ENCODE measurements at places on chromosomes 6 and 20.

GRCh38 chr6:107813555-107814194, 10.4 kb downstream of the SCML4 start:
- DNase-seq: no peak

GRCh38 chr6:7245668-7246393, 67.2 kb downstream of the SSR1 start:
- DNase-seq: no peak

GRCh38 chr6:124640432-124640831, 321.8 kb upstream of the RNF217 start:
- DNase-seq: no peak

DNA sequence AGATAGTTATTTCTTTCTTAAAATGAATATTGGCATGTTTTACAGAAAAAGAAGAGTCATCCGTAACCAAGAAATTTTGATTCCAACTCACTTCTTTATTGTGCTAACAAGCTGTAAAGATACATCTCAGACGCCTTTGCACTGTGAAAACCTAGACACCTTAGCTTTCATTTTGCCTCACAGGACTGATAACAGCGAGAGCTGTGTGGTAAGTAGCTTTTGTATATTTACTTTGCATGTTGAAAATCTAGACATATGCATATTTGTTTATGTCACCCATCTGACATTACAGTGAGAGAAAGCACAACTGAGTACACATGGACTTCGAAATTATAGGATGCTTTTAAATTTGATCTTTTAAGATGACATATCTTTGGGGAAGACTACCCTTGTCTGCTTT, 64.7 kb downstream of the CCN2 start:
- no peak for DNase-seq

DNA sequence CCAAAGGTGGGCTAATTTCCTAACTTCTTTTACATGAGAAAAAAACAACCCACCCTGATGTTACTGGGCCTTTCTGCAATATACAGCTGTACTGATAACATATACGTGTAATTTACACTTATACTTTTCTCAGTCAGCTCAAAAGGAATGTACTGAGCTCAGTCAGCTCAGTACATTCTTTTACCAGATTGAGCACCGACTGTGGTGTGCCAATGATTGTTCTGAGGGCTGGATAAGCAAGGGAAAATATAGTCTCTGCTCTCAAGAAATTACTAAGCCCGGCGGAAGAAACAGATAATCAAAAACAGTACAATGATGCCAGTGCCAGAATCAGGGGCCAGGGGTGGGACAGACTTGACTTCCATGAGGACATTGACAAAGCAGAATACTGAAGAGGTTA, 10.0 kb upstream of the BLOC1S5 start:
- no peak for DNase-seq

DNA sequence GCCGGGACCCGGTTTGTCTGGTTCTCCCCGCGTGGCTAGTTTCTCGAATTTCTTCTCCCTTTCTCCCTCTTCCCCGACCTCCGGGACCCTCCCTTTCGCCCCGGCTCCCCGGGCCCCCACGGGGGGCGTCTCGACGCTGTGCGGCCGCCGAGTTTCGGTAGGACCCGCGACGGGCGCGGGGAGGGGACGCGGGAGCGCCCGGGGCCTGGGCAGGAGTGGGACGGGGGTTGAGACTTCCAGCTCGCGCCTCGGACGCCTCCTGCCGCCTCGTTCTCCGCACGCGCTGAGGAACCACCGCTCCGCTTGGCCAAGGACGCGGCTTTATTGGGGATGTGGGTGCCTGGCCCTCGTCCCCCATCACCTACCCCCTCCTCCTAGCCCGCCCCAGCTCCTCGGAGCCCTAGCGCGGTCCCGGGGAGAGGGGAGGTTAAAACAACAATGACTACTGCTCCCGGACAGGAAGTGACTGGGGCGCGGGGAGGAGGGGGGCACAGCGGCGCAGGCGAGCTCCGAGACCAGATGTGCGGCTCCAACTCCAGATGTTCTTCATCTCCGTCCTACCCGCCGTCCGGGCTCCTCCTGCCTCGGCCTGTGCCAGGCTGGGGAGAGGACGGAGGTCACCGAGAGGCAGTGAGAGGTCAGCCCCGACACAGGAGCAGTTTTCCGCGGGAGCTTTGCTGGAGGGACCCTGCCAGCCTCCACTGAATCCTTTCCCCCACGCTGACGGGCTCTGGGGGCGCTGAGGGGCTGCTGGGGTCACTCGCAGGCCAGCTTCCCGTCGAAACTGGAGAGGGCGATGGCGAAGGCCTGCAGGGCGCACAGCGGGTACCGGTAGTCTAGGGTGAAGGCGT, 917 bp upstream of the TEAD3 start:
- DNase-seq: peak; percentile 58

DNA sequence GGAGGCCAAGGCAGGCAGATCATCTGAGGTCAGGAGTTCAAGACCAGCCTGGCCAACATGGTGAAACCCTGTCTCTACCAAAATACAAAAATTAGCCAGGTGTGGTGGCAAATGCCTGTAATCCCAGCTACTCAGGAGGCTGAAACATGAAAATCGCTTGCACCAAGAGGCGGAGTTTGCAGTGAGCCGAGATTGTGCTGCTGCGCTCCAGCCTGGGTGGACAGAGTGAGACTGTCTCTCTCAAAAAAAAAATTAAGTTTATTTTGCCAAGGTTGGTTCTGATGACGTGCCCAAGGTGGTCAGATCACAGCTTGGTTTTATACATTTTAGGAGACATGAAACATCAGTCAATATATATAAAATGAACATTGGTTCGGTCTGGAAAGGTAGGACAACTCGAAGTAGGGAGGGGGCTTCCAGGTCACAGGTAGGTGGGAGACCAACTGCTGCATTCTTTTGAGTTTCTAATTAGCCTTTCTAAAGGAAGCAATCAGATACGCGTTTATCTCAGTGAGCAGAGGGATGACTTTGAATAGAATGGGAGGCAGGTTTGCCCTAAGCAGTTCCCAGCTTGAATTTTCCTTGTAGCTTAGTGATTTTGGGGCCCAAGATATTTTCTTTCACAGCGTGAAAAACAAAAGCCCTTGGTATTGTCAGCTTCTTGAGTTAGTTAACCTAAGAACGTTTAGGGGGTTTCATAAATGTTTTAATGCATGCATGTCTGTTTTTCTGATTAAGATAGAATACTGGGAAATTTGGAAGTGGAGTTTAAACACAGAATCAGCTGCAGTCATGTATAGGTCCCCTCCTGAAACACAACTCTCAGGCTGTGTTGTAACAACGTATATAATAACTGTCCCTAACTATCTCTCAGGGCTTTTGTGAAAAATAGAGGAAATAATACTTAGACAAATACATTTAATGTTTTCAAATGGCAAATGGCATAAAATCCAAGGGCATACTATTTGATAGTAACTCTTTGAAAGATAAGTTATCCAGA, 16.7 kb downstream of the ACOT13 start:
- DNase-seq: no peak

DNA sequence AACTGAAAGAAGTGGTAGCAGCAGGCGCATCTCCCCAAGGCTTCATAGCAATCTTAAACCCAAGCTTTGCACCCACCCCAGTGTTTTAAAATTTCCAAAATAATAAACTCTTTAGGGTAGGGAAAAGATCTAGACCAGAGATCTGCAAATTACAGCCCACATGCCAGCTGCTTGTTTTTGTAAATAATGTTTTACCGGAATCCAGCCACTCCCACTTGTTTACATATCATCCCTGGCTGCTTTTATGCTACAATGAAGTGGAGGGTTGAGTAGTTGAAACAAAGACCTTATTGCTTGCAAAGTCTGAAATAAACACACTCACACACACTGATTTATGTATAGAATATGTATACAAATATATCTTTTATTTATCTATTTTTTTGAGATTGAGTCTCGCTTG, 30.0 kb downstream of the SLX4IP start:
- DNase-seq: no peak

GRCh38 chr6:42619963-42620362, 56.1 kb downstream of the UBR2 start:
- DNase-seq: no peak
